ENCODE measurements at places on chromosomes 1 and 21.

GRCh38 chr1:167476061-167476460 lies 42.3 kb downstream of the CD247 start:
- DNase-seq = no peak

- DNase-seq = no peak
Observed at GRCh38 chr1:35247256-35247655, 21.3 kb upstream of the ZMYM4 start.

DNA sequence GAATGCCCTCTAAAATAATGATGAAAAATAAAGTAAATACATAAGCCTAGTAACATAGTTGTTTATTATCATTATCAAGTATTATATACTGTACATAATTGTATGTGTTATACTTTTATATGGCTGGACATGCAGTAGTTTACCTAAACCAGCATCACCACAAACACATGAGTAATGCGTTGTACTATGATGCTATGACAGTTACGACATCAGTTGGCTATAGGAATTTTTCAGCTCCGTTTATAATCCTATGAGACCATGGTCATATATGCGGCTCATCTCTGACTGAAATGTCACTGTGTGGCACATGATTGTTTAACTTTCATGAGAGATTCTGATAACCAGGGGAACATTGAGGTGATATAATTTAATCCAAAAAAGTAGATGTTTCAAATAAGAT lies 352.1 kb downstream of the ST6GALNAC3 start:
- no peak for DNase-seq

DNA sequence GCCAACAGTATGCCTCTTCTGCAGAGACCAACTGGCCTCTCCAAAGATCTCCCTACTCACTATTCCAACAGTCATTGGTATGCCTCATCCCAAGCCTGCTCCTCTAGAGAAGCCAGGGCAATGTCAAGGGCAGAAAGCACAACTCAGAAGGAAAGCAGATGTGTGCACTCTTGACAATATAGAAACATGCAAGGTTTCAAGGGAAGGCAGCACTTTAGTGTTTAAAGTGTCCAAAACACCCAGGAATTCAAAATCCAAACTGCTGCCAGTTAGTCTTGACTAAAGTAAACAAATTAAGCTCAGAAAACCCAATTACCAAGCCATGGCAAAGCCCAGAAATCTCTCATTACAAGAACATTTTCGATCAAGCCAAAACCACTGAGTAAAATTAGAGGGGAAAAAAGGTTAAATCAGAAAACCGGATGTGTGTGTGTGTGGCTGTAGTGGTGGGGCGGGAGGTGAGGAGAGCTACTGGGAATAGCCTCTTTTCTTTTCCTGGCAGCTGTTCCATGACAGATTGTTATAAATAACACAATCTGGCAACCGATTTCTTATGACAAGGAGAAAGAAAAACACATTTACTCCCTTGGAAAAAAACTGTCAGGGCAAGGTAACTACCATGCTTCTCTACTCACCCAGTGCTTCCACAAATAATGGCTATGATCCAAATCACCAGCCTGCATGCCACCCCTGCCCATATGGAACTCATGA lies 39.2 kb downstream of the EIF2B3 start:
- no peak for DNase-seq

- no peak for DNase-seq
Observed at GRCh38 chr1:164658864-164659263, 99.9 kb downstream of the PBX1 start.

DNA sequence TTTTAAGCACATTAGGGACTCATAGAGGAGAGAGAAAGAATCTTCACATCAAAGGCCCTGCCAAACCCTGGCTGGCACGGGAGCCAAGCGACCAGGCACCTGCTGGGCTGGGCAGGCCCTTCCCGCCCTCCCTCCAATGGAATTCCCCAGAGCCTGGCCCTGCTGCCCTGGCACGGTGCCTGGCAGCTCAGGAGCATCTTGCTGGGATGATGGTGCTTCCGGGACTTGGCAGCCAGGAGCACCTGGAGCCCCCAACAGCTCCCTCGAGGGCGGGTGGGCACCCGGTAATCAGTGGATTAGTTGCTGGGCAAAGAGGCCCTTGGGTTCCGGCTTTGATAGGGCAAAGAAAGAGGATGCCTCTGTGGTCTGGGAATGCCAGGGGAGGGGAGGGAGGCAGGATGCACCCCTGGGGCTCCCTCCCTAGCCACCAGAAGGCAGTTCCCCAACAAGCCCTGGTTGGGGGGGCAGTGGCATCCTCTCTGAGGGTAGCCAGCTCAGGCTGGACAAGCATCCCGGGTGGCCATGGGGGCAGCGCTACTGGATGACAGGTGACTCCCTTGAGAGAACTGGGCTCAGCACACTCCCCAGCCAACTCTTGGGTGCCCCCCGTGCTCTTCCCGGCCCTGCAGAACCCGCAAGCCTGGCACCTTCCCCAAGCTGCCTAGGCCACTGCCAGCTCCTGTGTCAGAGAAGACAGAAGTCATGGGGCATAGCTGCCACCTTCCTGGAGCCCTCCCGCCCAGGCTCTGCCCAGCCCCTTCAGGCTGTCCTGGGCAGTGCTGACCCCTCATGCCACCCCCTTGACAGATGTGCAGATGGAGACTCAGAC lies 26.4 kb downstream of the KRTAP10-1 start:
- no peak for DNase-seq

GRCh38 chr1:2393471-2393877 lies 1.8 kb downstream of the RER1 start:
- DNase-seq = no peak

- no peak for DNase-seq
Observed at GRCh38 chr1:13699936-13700520, at the start of gene PRDM2. TSS of gene PRDM2 (plus strand) at chr1:13700188. CDS start at chr1:13715606, 15,418 bp downstream.

GRCh38 chr1:27418326-27419185 lies 26.1 kb downstream of the GPR3 start:
- DNase-seq = no peak

DNA sequence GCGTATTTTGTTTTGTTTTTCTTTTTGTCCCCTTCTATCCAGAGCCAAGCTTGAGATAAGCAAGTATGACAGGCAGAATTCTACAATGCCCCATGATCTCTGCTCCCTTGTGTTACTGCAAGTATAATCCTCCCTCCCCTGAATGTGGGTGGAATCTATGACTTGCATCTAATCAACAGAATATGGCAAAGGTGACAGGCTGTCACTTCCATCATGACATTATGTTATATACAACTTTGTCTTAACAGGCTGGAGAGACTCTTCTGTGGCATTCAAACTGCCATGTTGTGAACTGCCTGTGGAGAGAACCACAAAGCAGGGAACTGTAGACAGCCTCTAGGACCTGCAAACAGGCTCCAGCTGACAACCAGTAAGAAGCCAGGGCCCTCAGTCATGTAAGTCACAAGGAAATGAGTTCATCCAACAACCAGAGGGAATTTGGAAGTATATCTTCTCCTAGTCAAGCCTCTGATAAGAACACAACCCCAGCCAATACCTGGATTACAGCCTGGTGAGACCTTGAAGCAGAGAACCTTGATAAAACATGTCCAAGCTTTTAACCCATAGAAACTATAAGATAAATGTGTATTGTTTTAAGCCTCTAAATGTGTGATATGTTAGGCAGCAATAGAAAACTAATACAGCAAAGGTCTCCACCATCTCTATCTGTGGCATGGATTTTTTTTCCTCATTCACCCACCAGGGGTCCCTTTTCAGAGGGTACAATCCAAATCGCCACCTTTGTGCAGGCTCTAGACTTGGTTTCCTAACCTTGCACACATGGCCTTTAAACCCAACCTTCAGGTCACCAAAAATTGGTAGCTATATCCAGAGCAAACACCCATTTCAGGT lies 5.7 kb upstream of the C1orf162 start:
- DNase-seq = no peak

GRCh38 chr1:27981145-27981544 lies 21.4 kb downstream of the XKR8 start:
- no peak for DNase-seq

DNA sequence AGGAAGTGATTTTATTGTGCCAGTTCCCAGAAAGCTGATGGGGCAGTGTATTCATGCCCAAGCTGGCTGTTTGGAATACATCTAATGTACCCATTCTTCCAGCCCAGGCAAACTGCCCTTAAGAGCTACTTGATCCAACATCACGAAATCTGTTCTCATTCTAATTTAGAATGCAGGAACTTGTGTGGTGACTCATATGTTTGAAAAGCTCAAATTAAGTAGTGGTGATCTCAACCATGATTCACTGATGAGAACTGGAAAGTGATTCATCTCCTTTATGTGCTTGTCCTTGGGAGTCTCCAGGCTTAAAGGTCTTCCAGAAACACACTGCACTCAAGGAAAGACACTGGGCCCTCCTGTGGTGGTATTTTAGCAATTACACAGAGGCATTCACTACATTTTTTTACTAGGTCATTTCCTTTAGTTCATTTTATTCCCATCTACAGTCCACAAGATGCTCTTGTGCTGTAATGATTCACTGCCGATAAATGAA lies 65.4 kb downstream of the RPE65 start:
- no peak for DNase-seq

- no peak for DNase-seq
Observed at GRCh38 chr1:21290546-21290944, 282 bp upstream of the ECE1 start.

DNA sequence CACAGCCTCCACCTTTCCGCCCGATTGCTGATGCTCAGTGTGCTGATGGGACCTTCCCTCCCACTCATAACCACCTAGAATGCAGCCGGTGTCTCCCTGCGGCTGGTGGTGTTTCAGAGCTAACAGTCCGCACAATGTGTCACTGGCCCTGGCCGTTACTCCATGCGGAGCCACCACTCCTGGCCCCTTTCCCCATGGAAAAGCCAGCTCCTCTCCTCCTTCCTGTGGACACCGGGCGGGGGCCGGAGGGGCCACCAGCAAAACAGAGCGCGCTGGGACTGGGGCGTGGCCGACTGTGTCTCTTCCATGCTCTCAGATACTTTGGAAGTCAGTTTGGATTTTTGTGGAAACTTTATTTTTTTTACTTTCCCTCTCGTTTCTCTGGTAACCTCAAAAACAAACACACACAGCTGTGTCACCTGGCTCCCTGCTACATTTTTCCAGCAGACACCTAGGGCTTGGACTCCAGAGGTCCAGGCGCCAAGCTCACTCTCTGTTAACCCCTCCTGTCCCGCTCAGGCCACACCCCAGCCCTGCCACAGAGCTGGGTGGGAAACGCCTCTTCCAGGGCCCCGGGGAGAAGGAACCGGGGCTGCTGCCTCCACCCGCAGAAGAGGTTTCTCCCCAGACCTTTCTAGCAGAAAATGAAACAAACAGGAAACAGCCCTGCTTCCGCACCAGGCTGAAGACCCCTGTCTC lies 32.5 kb upstream of the COL6A2 start:
- DNase-seq = peak; percentile 87

DNA sequence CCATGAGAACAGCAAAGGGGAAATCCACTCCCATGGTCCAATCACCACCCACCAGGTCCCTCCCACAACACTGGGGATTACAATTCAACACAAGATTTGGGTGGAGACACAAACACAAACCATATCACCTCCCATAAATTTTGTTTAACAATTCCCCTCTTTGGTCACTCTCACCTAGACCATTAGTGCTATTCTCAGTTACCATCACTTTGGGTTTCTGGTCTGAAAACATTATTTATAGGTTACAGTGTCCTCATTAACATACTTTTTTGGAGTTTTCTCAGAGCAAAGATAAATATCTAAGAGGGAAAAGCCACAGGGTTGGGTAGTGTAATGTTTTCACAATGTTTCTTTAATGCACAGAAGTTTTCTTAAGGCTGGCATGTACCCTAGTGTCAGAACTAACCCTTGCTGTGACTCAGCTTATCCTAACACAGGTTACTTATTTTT lies 47.7 kb upstream of the DNAH14 start:
- no peak for DNase-seq

DNA sequence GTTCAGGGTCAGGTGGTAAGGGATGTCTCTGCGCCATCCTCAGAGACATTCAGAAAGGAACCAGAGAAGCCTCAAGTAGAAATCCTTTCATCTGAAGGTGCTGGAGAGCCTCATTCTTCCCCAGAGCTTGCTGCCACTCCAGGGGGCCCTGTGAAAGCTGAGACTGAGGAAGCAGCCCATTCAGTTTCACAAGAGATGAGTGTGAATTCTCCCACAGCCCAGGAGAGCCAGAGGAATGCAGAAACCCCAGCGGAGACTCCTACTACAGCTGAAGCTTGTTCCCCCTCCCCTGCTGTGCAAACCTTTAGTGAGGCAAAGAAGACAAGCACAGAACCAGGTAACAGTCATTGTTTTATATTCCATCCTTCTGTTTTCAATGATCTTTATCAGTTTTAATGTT lies 38.7 kb downstream of the ZBTB40 start:
- DNase-seq = no peak

GRCh38 chr1:64659478-64660138 lies 85.3 kb upstream of the RAVER2 start:
- DNase-seq = no peak

DNA sequence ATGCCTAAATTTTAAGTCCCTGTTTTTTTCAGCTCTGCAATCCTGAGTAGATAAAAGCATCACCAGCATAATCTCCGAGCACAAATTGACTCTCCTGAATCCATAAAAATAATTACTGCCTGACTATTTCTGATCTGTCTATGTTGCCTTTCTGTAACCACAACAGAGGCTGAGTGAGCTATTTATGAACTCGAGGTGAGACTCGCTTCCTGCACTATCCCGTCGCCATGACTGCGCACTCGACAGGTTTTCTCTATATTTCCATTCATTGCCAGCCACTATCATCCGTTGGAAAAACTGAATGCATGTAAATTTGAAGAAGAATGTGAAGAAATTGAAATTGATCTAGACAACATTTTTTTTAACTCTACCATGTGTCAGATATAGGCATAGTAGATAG lies 897.2 kb downstream of the ADGRL2 start:
- DNase-seq = no peak

DNA sequence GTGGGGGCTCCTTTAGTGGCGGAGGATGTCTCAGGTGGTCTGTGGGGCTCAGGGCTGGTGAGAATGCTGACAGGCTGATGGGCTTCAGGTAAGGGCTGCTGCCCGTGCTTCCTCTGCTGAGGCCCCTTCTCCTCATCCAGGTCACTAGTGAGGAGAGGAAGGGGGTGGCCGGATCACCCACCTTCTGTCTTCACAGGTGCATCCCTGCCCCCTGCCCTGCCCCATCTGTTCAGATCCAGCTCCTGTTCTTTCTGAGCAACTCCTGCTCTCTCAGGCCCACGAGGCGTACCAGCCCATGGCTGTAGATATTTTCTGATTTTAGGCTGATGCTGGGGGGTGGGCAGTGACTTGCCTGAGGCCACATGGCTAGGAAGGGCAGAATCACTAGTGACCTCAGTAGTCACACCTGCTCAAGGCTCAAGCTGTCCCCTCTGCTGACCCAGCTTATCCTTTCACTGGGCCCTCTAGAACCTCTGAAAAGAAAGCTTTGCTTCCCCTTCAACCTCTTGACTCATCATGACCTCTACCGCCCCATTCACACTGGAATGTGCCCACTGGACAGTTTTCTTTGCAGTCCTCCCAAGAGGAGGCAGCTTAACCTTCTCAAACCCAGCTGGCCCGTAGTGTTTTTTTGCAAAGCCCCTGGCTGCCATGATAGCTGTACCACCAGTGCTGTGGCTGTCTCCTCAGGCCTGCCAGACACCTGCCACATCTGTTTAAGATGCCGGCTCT lies 14.8 kb downstream of the DCST2 start:
- DNase-seq = no peak

- no peak for DNase-seq
Observed at GRCh38 chr1:53080769-53081168, 18.8 kb downstream of the PODN start.

- no peak for DNase-seq
Observed at GRCh38 chr1:173009597-173009996, 41.1 kb downstream of the TNFSF18 start.
